ENCODE measurements at places on chromosomes 5 and 9.

DNA sequence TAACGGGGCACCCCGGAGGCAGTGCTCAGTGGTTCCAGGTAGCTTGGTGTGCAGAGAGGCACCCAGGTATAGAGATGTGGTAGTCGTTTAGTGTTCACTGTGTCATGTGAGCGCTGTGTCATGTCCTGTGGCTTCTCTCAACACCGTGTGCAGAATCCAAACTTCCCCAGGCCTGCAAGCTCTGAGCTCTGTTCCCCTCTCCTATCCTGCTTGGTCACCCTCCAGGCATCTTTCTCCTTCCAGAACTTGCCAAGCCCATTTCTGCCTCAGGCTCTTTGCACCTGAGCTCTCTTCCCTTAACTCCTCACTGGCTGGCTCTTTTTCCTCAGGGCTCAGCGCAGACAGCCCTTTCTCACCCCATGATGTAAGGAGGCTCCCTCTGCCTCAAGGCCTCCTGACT lies 64.8 kb downstream of the CARTPT start:
- DNase-seq = no peak

GRCh38 chr9:4923580-4924544 lies 61.2 kb upstream of the JAK2 start:
- no peak for DNase-seq

DNA sequence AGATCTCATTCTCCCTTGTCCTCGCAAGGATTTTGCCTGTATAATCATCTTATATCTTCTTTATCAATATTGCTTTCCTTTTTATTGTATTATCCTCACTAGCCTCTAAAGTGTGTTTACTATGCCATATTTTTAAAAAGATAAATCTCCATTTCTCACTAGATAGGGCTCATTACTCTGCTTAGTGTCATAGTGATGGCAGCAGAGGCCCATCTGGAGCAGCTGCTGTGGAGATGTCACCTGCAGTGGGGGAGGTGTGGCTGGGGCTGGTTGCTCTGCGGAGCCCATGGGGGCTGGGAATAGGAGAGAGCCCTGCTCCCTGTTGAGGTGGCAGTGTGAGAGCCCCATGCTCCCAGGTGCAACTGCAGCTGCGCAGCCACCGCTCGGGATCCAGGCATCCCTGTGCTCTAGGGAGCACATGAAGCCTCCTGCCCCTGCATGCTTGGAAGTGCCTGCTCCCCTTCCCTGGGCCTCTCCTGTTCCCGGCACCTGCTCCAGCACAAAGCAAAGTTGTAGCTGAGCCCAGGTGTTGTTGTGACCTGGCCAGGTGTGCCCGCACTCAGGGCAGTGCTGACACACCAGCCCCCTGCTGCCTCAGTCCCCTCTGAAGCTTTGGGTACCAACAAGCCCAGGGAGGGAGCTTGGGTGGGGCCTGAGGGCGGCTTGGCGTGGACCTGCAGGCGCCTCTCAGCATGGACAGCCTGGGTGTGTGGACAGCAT lies 144.6 kb upstream of the MRPS30 start:
- no peak for DNase-seq

DNA sequence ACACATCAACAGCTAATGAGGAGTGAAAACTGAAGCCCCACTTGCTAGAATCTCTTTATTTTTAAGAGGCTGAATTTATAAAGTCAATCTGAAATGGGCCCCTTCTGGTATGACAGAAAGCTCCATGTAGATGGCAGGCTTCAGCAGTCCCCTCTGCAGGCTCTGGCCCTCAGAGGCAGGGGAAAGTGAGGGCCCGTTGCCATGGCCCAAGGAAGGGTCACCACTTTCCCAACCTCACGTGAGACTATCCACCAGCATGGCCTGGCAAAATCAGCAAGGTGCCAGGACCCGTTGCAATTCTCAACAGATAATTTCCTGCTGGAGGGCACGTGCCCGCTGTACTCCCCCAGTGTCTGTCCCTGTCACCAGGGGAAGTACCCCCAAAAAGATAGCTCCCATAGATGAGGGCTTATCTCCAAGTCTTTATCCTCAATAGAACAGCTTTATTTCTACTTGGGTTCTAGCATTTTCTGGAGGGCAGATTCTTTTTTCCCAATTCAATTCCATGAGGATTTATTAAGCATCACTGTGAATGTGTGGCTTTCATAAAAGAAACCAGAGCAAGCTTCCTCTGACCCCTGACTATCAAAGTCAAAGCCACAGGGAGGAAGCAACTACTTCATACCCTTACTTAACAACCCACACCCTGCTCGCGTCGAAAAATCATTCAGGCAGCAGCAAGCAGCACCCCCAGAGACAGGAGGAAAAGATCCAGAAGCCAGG lies 85.4 kb upstream of the FSTL4 start:
- no peak for DNase-seq

Data from AG20443 (cell line).